ENCODE measurements at places on chromosomes 4 and X.

DNA sequence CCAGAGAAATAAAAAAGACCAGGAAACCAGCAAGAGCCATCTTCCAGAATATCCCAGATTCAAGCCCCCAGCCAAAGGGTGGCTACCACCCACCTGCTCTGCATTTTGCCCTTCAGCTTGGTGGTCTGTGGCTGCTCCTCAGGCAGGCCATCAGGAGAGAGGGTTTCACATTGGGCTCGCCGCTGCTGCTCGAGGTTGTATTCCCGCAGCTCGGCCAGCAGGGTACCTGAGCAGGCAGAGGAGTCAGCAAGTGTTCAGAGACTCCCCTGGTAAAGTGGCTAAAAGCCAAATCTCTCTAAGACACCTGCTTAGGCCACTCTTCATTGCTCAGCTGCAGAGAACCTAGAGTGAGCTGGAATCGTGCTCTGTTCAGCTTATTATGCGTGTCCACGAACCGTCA, 110.8 kb upstream of the HSD17B10 start:
- no peak for DNase-seq

DNA sequence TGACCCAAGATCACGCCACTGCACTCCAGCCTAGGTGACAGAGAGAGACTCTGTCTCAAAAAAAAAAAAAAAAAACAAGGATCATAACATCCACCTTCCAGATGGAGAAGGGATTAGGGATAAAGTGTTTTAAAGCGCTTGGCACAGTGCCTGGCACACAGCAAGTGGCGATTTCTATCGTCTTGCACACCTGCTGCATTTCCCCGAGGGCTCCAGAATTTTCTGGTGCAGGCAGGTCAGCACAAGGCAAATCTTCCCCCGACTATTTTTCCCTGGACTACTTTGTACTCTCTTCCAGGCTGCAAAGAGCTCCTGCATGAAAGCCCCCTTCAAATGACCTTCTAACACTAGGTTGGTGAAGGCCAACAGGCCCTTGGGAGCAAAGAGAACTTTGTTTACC, 57.3 kb downstream of the APBB2 start:
- no peak for DNase-seq

- no peak for DNase-seq
Observed at GRCh38 chrX:19566359-19567222, 51.3 kb upstream of the MAP3K15 start.

DNA sequence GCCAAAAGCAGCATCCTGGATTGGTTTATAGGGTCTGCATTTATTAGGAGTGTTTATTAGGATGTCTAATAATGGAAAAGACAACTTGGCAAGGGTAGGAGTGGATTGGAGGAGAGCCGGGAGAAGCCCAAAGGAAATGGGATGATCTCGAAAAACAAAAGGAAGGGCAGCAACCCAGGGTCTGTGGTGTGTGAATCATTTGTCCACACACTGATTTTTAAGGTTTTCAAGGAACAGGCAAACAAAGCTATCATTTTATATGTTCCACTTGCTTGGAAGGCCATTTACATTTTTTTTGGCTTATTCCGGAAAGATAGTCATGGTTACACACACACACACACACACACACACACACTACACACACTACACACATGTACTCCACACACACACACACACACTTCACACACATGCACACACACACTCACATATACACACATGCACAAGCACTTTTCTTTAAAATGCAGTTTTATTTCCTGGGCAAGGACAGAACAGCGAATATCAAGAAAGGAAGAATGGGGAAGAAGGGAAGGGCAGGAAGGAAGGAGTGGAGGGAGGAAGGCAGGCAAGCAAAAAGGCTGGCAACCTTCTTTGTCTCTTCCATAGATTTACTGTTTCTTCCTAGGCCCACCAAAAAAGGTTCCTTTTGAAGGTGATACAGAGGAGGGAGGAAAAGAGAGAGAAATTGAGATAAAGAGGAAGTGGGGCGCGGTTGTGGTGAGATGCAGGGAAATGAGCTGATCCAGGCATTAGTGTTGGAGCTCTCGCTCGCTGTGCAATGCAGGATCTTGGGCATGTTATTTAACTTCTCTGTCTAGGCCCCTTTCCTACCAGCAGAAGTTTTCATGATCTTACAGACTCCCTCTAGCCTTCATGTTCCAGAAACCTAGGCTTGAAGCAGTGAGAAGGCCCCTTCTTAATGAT, 88.6 kb upstream of the MAML3 start:
- no peak for DNase-seq

Measured in NCI-H1417 treated with DMSO at 0.1 percent for 48 hours (cell line).